ENCODE measurements at places on chromosomes 11 and 22. TPM values are rescaled to one million over a fixed set of nuclear protein-coding genes. Genes with fewer than 3 reads are reported as not detected.

Gene ST14
- 260 TPM for total RNA-seq

GRCh38 chr11:126327281-126328000 lies 23.6 kb downstream of the DCPS start:
- DNase-seq = no peak

GRCh38 chr11:76978239-76978638 lies 56.0 kb upstream of the B3GNT6 start:
- no peak for DNase-seq

Gene GGTLC3
- total RNA-seq = not detected

DNA sequence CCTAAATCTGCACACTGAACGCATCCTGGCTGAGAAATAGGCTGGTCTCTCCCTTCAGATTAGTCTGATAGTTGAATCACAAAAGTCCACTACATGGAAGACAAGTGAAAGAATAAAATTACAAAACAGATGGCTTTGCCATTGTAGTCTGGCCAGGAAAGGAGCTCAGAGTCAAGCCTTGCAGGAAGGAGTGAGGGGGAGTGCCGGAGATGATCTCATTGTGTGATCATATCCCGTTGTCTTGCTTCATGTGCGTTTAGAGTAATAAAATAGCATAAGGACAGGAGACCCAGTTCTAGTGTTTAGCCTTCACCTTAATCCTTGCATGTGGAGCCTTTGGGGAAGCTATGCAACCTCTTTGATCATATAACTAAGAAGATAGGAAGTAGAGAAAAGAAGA lies 666.7 kb upstream of the RAG2 start:
- DNase-seq = no peak

- no peak for DNase-seq
Observed at GRCh38 chr11:27497284-27497866, 9.2 kb downstream of the LIN7C start.

GRCh38 chr22:37060801-37061610 lies 9.5 kb downstream of the KCTD17 start:
- no peak for DNase-seq

DNA sequence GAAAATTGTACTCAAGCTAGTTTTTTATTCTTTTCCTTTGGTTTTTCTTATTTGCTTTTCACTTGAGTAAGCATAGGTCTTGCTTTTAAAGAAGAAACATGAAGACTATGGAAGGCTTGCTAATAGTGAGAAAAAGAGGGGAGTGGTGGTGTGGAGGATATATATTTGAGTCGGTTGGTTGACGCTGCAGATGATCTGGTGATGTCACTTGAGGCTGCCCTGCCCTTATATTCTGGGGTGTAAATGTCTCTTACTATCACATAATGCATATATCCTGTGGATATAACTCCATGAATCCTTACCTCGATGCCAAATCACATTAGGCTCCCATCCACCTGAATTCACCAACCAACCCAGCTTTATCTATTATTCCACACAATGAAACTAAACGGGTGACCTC lies 2.9 kb downstream of the GRIA4 start:
- DNase-seq = no peak

DNA sequence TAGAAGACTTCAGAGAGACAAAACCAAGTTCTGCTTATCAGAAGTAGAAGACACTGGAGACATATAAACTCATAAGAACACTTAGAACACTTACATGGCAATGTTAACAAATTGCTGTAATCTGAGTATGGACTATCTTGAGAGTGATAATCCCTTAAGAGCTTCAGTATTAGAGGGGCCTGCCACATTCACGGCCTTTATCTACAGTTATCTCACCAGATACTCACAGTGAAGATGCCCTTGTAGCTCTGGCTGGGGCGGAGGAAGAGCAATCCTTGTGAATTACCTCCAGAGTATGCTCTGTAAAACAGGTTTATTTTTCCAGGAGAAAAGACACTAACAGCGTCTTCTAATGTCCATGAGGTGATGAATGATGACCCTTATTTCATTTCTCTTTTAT lies 762.8 kb downstream of the FAM181B start:
- DNase-seq = no peak

DNA sequence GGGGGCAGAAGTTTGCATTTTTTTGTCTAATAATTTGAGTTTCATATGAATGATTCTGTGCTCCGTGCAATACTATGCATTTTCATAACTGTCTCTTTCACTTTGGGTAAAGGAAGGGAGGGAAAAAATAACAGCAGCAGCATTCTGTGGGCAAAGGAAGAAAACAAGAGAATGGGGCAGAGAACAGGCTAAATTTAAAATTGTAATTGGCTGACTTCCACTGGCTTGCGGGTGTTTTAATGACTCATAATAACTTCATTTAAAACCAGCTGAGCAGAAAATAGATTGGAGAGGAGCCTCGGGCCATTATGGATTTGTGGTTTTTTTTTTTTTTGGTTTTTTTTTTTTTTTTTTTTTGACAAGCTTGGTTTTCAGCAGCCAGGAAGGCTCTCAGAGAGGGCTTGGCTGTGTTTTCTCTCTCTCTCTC lies 107.4 kb downstream of the ZBTB16 start:
- DNase-seq = no peak

- no peak for DNase-seq
Observed at GRCh38 chr11:134555510-134555909, 143.5 kb upstream of the B3GAT1 start.

GRCh38 chr11:112470355-112470754 lies 209.7 kb upstream of the PLET1 start:
- no peak for DNase-seq

Data from mucosa of descending colon (tissue), 3 donors.